ENCODE measurements at places on chromosomes 3 and 15.
A peak's percentile ranks its signal among the peaks of the same experiment; 100 is the strongest.

DNA sequence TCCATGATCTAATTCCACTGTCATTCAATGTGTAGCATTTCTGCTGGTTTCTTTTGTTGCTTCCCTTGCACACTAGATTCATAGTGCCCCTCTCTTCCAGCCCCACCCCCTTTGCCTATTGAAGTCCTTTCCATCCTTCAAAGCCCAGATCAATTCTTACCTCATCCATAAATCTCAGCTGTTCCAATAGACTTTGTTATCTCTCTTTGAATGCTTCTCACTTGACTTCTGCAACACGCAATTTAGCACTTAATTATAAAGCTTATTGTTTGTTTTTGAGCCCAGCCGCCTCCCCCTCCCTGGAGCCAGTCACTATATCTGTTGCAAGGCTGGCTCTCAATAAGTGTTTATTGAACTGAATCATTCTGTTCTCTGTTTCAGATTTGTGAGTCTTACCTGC is 174.6 kb upstream of the TBL1XR1 start:
- no peak for DNase-seq

DNA sequence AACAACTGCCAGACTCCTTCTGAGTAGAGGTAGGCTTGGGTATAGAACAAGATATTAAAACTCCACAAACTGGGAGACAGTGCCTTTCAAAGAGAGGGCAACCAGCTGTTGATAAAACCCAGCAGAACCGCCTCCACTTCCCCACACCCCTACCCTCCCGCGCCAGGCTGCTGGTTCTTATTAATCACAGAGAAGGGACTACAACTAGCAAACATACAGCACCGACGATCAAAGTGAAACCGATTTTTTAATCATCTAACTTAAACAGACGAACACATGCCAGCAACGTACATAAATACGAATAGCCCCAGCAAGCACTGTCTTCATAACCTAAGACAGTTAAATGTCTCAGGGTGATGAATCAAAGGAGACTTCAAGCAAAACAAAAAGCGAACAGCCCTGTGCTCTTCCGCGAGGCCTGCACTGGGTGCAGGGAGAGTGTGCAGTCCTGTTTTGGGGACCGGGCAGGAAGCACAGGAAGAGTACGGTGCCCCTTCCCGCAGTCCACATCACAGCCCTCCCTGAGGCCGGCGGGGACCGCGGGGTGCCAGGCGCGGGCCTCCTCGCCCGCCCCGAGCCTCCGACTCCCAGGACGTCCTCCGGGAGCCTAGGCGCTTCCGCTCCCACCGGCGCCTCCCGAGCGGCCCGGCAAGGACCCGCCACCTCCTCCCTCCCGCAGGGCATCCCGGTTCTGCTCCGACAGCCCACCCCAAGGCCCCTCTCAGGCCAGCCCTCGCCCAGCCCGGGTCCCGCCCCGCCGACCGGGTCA is 75.1 kb upstream of the VGLL4 start:
- peak; percentile 73 for DNase-seq

DNA sequence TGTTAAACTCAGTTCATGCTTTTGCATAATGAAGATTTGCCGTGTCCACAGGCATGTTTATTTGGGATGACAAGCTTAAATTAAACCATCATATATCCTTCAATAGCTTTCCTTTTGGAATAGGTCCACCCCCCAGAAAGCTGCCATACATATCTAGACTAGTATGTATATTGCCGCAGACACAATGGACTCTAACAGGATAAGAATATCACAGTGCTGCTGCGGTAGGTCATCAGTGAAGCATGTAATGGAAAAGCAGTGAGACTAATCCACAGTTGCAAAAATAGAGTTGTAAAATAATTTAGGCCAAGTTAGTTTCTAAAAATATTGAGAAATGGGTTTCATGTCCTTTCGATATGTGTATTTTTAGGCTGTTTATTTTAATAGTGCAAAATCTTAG is 819.9 kb upstream of the DPPA4 start:
- no peak for DNase-seq

- no peak for DNase-seq
Measured at GRCh38 chr3:141655801-141656200, 82.3 kb upstream of the RNF7 start.

DNA sequence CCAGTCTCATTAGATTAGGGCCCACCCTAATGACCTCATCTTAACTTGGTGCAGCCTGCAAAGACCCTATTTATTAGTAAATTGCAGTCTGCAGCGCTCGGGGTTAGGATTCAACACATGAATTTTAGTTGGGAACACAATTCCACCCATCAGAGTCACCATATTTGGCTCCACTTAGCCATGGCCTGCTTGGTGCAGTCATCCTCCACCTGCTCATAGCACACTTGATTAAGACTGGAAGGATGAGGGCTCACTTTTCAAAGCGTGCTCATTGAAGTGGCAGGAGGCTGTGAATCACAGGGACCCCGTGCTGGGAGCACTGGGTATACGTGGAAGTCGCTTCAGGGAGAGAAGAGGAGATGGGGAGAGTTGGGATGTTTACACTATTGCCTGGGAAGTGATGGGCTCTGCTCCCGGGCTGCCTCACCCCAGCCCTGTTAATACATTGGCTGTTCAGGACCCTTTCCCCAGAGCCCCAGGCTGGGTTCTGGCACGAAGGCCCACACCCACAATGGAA is 68.2 kb downstream of the ASB7 start:
- no peak for DNase-seq

GRCh38 chr15:90862964-90863778 is 5.2 kb upstream of the FURIN start:
- DNase-seq, result no peak

- DNase-seq, result no peak
Measured at GRCh38 chr3:28860307-28860706, 420.6 kb upstream of the RBMS3 start.

- no peak for DNase-seq
Measured at GRCh38 chr3:106423321-106424225, 554.8 kb upstream of the CBLB start.

DNA sequence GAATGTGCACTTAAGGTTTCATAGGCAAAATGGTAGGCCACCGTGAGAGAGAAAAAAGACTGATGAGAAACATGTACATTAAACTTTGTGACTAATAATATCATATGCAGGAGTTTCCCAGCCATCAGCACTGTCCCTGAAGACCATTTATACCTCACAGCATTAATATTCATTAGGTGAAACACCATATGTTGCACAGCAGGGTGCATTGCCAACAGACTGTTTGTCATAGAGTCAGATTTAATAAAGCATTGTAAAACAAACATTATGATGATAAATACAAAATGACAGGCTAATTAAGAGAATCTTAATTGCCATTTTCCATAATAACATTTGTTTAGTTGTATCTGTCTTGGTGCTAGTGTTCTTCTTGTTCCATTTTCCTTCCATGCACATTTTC is 578.3 kb downstream of the EPHA3 start:
- DNase-seq, result no peak

DNA sequence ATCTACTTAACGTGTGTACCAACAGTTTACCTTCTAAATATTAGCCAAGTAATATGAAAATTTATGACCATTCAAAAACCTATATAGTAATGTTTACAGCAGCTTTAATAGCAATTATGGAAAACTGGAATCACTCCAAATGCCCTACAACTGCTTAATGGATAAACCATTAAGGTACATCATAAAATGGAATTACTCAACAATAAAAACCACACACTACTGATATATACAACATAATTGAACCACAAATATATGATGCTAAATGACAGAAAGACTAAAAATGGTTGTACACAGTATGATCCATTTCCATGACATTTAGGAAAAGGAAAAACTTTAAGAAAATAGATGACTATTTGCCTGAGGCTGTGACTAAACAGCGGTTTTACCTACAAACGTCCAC is 467.1 kb upstream of the EPHA6 start:
- peak; percentile 32 for DNase-seq

GRCh38 chr15:100193277-100193860 is 148.4 kb downstream of the ADAMTS17 start:
- DNase-seq, result no peak

GRCh38 chr3:163766112-163766511 is 1312.2 kb downstream of the SI start:
- no peak for DNase-seq

- no peak for DNase-seq
Measured at GRCh38 chr3:51875501-51875900, at the start of gene IQCF5. TSS of gene IQCF5 (minus strand) at chr3:51875601. CDS start at chr3:51875531, 70 bp downstream.

GRCh38 chr3:43855674-43856299 is 165.0 kb downstream of the ABHD5 start:
- DNase-seq, result peak; percentile 68

GRCh38 chr3:157130467-157131251 is 29.3 kb downstream of the CCNL1 start:
- DNase-seq, result peak; percentile 86

DNA sequence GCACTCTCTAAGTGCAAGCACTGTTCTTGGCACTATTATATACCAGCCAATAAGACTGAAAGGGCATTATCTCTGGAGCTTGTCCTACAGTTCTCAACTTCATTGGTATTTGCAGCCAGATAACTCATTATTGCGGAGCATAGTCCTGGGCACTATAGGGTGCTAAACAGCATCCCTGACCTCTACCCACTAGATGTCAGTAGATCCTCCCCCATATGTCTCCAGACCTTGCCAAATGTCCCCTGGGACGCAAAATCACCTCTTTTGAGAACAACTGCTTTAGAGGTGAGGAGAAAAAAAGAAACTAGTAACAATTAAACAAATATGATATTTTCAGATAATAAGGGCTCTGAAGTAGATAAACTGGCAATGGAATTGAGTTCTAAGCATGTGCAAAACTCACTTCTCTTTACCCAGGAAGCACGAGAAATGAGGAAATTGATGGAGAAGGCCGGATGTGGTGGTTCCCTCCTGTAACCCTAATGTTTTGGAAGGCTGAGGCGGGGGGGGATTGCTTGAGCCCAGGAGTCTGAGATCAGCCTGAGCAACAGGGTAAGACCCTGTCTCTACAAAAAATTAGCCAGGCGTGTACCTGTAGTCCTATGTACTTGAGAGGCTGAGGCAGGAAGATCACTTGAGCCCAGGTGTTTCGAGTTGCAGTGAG is 61.4 kb downstream of the FRMD4B start:
- DNase-seq, result no peak

GRCh38 chr3:22746221-22746620 is 456.9 kb upstream of the UBE2E2 start:
- no peak for DNase-seq

DNA sequence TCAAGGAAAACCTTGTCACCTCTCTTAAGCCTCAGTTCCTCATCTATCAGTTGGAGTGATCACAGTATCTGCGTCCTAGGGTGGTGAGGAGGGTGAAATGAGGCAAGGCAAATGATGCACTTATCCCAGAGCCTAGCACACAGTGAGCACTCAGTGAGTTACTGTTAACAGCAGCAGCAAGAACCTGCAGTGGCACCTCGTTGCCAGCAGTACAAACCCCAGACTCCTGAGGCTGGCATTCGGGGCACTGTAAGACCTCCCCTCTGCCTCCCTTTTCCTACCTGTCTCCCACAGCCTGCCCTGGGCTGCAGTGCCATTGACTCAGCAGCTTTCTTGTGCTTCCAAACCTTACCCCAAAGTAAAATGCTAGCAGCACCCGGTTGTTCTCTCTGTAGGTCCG is 82.9 kb upstream of the EIF1B start:
- no peak for DNase-seq

- no peak for DNase-seq
Measured at GRCh38 chr3:108178676-108179075, 43.5 kb downstream of the IFT57 start.

- DNase-seq, result no peak
Measured at GRCh38 chr3:11847607-11848006, 922 bp upstream of the TAMM41 start.

GRCh38 chr3:40617084-40617483 is 92.3 kb downstream of the ZNF621 start:
- DNase-seq, result no peak

- no peak for DNase-seq
Measured at GRCh38 chr3:39937315-39937714, 127.9 kb downstream of the MYRIP start.

GRCh38 chr15:41561104-41561776 is 2.2 kb downstream of the TYRO3 start:
- no peak for DNase-seq

GRCh38 chr3:86948822-86949221 is 42.1 kb downstream of the VGLL3 start:
- DNase-seq, result no peak

DNA sequence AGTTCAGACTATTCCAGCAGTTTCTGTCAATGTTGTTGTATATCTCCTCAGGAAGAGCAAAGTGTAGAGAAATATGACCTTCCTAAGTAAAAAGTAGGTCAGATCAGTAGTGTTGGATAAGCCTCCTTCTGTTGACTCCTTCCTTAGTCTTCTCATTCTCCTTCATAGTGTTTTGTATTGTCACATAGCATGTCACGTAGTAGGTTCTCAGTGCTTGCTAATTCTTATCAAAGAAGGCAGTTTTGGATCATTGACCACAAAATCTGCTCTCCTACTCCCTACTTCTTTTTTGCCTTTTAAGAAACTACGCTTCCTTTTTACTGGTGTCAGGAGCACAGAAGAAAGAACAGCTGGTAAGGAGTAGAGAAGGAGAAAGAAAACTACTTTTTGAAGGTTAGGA is 1.0 kb upstream of the MGA start:
- DNase-seq, result no peak

DNA sequence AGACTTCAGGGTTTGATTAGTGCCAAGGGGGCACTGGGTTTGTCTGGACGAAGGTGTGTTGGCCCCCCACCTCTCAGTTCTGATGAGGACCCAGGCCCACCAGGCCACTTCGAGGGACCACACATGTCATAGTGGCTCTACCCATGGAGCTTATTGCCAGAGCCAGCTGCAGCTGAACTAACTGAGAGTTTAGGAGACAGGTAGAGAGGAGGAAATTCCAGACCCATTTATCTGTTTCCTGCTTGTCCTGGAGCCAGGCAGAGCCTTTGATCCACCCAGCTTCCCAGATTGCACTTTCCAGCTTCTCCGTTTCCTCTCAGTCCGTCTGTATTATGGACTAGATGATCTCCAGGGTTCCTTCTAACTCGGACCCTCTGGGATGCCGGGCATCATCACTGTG is 20.9 kb downstream of the SLC24A1 start:
- peak; percentile 23 for DNase-seq

GRCh38 chr3:77815467-77815866 is 775.6 kb downstream of the ROBO2 start:
- DNase-seq, result no peak

DNA sequence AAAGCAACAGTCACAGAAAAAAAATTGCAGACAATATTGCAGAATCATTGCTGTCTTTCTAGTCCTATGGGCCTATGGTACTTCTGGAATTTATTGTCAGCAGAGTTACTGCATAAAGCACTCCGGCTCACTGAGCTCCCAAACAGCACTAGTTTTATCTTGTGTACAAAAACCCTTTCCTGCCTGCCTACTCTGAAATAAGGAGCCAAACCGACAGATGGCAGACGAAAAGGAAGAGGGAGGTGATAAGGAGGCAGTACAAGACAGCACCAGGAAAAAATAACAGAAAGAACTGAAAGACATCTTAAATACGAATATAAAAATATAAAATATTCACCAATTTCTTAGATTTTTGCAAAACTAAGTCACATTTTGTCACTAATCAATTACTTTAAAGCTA is 15.6 kb downstream of the HERC1 start:
- peak; percentile 21 for DNase-seq

DNA sequence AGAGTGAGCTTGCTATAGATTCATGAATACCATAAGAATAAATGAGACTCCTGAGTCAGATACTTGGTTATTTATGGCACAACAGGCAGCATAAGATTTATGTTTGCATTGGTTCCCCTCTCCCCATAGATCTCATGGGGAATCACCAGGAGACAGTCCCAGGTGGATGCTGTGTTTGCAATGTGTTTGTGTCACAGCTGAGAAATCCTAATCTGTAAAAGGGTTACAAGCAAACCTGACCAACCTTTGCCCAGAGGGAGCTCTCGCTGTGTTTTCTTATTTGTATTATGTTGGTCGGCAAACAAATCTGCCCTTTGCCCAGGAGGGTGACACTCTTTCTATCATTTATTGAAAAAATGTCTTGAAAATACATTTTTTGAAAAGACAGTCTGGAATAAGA is 236.2 kb downstream of the ZPLD1 start:
- peak; percentile 1 for DNase-seq

All from small intestine (tissue), 16 donors.